Body of pancreas (tissue), 4 donors: ENCODE measurements at places on chromosomes 6 and 20. TPM values are rescaled to one million over a fixed set of nuclear protein-coding genes. Genes with fewer than 3 reads are reported as not detected.

- no peaks in the 10 kb centered on the region for H3K36me3 ChIP-seq
- H3K27me3 ChIP-seq, result no peaks in the 10 kb centered on the region
- no peak for DNase-seq
- H3K4me3 ChIP-seq, result no peak overlapping the region
- no peak overlapping the region for H3K27ac ChIP-seq
Measured at GRCh38 chr6:128036808-128037570, 136.1 kb upstream of the THEMIS start.

GRCh38 chr6:114033606-114034005 is 62.7 kb upstream of the HDAC2 start:
- H3K36me3 ChIP-seq, result no peaks in the 10 kb centered on the region
- no peak overlapping the region for H3K27ac ChIP-seq
- no peak for DNase-seq
- no peaks in the 10 kb centered on the region for H3K4me1 ChIP-seq

- DNase-seq, result no peak
- no peak overlapping the region for H3K27ac ChIP-seq
- H3K4me3 ChIP-seq, result no peak overlapping the region
- no peaks in the 10 kb centered on the region for H3K36me3 ChIP-seq
- H3K27me3 ChIP-seq, result no peaks in the 10 kb centered on the region
- H3K4me1 ChIP-seq, result no peaks in the 10 kb centered on the region
Measured at GRCh38 chr6:152701863-152702401, 4.2 kb downstream of the MYCT1 start.

- no peak for DNase-seq
- H3K27me3 ChIP-seq, result no peaks in the 10 kb centered on the region
- H3K4me1 ChIP-seq, result no peaks in the 10 kb centered on the region
- no peaks in the 10 kb centered on the region for H3K36me3 ChIP-seq
- H3K27ac ChIP-seq, result no peak overlapping the region
Measured at GRCh38 chr6:44022296-44022661, 105.0 kb downstream of the MRPL14 start.

GRCh38 chr6:115838763-115839401 is 221.8 kb downstream of the FRK start:
- H3K27me3 ChIP-seq, result no peaks in the 10 kb centered on the region
- no peaks in the 10 kb centered on the region for H3K4me1 ChIP-seq
- H3K36me3 ChIP-seq, result no peaks in the 10 kb centered on the region
- H3K27ac ChIP-seq, result no peak overlapping the region

DNA sequence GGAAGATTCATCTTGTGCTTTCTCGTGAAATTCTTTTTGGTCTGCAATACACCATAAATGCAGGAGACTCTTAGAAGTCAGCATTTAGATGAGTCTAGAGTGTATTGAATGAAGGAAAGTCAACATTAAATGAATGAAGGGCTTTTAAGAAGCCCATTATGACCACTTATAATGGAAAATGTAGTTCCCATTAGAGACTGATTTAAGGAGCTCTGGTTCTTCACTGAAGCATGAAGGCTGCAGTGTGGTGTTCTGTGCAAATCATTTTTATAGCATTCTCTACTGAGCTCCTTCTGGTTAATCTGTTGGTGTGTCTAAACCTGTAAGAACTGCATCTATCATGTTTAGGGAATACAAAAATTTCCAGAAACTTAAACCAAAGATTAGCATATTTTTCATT is 19.7 kb downstream of the NCOA7 start:
- H3K36me3 ChIP-seq, result no peaks in the 10 kb centered on the region
- DNase-seq, result no peak
- H3K27me3 ChIP-seq, result no peaks in the 10 kb centered on the region
- no peak overlapping the region for H3K27ac ChIP-seq
- peaks cover 32% of the 10 kb centered on the region for H3K4me1 ChIP-seq
- H3K4me3 ChIP-seq, result no peak overlapping the region

GRCh38 chr6:36642913-36643817 is 35.3 kb upstream of the CDKN1A start:
- H3K4me1 ChIP-seq, result peaks cover 21% of the 10 kb centered on the region
- no peaks in the 10 kb centered on the region for H3K36me3 ChIP-seq
- no peaks in the 10 kb centered on the region for H3K27me3 ChIP-seq

DNA sequence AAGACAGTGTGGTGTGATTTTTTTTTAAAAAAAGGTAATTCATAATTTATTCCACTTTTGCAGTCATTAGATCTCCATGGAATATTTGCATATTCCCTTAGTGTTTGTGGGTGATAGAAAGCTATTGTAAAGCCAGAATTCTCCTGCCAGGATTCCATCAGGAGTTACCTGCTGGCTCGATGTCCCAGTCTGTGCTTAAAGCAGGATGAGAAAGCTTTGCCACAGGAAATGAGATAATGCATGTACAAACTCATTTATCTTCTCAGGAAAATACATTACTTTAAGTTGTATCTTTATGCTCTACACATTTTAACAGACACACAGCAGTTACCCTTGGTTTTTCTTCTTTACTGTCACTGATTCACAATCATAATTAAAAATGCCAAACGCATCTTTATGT is 553.0 kb downstream of the CD109 start:
- peaks cover 8% of the 10 kb centered on the region for H3K4me1 ChIP-seq
- H3K4me3 ChIP-seq, result no peak overlapping the region
- DNase-seq, result no peak
- H3K27me3 ChIP-seq, result no peaks in the 10 kb centered on the region
- H3K27ac ChIP-seq, result no peak overlapping the region
- no peaks in the 10 kb centered on the region for H3K36me3 ChIP-seq

- H3K27ac ChIP-seq, result no peak overlapping the region
- no peak overlapping the region for H3K4me3 ChIP-seq
Measured at GRCh38 chr20:50953196-50953595, 5.1 kb downstream of the DPM1 start.

The TPD52L2 gene
- total RNA-seq, result 31.4 TPM
